KBM-7 (cell line): ENCODE measurements at places on chromosomes 7 and 10.

GRCh38 chr7:23980081-23980480 is 270.1 kb downstream of the STK31 start:
- no peak for DNase-seq

- peak; percentile 14 for DNase-seq
These were observed 15.3 kb downstream of the ECHDC3 start for GRCh38 chr10:11757454-11757820.

- DNase-seq, result peak; percentile 80
These were observed 17.9 kb upstream of the AGK start for GRCh38 chr7:141533149-141533949.

- no peak for DNase-seq
These were observed 166.5 kb downstream of the PPP1R3A start for GRCh38 chr7:113752289-113752688.

DNA sequence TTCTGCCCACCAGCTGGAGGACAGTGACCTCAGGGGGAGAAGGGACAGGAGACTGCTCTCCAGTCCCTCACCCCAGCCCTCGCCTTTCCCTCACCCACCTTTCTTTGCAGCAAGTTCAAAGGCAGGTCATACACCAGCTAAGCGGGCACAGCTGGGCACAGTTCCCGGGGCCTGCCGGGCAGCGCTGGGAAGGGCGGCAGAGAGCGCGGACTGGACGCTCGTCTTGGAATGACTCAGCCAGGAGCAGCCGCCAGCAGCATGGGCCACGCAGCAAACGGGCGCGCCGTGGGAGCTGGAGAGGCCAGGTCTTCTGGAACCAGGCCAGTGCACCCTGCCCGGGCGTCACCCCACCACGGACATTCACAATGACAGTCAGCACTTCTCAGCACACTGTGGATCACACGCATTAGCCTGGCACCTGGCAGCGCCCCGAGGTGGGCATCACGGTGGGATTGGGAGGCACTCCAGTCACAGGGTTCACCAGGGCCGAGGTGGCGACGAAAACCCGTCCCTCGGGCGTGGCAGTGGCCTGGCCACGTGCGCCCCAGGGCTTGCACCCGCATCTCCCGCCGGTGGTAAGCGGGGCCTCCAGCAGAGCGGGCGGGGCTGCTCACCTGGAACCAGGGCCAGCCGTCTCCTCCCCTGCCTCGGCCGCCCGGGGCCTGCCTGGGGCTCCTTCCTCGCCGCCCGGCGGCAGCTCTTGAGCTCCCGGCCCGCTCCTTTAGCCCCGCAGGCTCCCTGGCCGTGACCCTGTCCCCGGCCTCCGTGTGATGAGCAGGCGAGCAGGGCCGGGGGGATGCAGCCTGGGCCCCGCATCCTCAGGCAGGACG is 29.0 kb upstream of the WDFY4 start:
- DNase-seq, result no peak
